ENCODE measurements at places on chromosomes 7 and 10. TPM values are rescaled to one million over a fixed set of nuclear protein-coding genes. Genes with fewer than 3 reads are reported as not detected.
A peak's percentile ranks its signal among the peaks of the same experiment; 100 is the strongest.

SRI gene
- 107 TPM for polyA plus RNA-seq

OR2AE1 gene
- not detected for polyA plus RNA-seq

RBM17 gene
- polyA plus RNA-seq: 159 TPM

BLOC1S2 gene
- polyA plus RNA-seq: 43.8 TPM

TCAF1 gene
- polyA plus RNA-seq: 85.9 TPM

GATA3 gene
- polyA plus RNA-seq: 3.6 TPM

- DNase-seq: no peak
Measured at GRCh38 chr7:103972779-103973434, 16.6 kb downstream of the RELN start.

GRCh38 chr10:11407939-11408338, 203.5 kb downstream of the USP6NL start:
- DNase-seq: no peak

DNA sequence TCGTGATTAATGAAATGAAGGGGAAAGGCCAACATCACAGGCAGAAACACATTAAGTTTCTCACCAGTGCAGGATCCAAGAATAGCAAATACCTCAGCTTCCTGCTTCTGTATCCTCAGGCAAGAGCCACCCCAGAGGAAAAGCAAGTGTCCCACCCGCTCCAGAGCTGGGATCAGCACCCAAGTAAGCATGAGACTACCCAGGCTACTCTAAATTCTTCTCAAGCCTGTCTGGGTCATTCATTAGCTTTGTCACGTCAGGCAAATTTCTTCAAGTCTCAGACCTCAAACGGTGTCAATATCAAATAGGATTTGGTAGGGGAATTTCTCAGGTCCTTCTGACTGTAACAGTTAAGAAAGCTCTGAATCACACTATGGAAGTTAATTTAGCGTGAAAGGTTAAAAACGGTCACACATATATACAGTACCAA, 59.0 kb downstream of the GNA12 start:
- no peak for DNase-seq

- no peak for DNase-seq
Measured at GRCh38 chr7:40965016-40965415, 737.9 kb downstream of the INHBA start.

DNA sequence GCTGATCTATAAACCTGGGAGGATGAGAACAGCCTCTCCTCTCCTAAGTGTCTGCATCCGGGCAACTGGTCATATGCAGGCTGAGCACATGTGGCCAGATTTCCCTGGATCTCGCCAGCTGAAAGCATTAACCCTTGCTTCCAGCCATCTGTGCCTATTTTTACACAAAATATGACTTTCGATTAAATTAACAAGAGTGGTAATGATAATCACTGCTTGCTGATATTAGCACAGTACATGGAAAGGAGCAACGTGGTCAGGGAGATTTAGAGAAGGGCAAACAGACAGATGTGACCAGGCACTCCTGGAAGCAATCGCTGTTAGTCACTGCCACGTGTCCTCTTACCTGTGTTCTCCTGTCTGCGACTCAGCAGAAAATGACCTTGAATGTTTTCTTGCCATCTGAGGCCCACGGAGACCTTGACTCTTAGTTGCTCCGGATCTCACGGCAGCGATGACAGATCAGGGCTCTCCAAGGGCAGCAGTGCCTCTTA, 59.5 kb upstream of the NPTX2 start:
- DNase-seq: no peak

GRCh38 chr10:14478201-14478600, 147.5 kb upstream of the FRMD4A start:
- no peak for DNase-seq

DNA sequence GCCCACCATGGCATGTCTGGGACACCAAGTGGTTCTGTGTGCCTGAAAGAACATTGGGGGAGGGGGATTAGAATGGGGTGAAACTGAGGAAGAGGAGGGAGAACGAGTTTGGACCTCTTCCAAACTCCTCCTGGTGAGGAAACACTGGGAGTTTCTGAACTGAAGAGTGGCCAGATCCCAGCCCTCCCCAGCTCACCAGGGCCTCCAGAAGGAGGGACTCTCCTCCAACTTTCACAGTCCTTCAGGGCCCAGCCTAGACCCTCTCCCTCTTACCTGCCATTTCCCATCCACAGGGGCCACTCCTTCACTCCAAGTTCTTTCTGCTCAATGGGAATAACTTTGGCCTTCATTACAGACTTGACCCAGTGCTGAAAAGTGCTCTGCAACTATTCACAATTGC, 132.0 kb upstream of the FOXK1 start:
- DNase-seq: no peak

- no peak for DNase-seq
Measured at GRCh38 chr10:101961591-101962498, 94.1 kb downstream of the ARMH3 start.

DNA sequence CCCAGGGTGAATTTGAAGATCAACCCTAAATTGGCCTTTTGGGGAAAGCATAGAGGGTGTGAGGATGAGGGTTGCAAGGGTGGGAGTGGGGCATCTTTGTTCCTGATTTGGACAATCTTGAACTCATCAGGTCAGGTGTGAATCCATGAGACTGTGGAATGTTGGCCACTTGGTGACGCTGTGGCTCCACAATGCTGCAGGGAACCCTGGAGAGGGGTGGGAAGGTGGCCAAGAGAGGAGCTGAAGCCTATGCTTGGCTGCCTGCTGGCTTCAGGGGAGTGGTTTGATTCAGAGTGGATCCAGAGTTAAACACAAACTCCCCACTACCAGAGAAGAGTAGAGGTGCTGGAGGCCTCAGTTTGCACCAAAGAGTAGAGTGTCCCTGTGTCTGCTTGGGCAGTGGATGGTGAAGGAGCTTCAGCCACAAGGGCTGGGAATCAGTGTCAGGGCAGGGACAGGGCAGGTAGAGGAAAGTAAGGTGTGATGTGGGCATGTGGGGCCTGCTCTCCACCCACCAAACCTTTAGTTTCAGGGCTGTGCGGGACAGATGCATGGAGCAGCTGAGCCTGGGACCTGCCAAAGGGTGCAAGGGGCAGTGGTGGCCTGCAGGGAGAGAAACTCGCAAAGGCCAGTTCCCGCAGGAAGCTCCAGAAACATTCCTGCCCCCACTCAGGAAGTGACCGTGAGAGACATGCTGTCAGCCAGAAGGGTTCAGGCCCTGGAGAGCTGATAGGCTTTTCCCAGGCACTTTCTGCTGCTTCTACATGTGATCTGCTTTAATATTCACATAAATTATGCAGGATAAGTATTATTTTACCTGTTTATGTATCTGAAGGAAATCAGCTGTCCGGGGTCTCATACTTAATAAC, 81.0 kb upstream of the PRSS58 start:
- no peak for DNase-seq

- no peak for DNase-seq
Measured at GRCh38 chr7:98459529-98459928, 58.6 kb upstream of the BAIAP2L1 start.

DNA sequence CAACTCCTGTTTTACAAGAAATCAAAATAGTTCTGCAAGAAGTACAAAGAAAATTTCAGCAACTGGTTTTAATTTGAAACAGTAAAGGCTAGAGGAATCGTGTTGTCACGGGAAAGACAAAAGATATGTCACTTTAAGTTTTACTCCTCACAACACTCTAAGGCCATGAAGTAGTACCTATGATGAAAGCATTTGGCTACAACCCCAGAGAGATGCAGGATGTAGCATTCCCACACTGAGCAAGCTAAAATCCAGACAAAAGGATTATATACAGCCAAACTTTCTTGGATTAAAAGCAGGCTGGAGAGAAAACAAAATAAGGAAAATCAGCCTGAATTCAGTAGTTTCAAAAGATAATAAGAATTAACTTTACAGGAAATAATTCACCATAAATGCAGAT, 245.5 kb upstream of the STEAP1 start:
- no peak for DNase-seq

GRCh38 chr7:130695840-130696239, 9.5 kb upstream of the TSGA13 start:
- DNase-seq: peak; percentile 4

GRCh38 chr10:80441831-80442230, 12.3 kb upstream of the TSPAN14 start:
- DNase-seq: no peak

- no peak for DNase-seq
Measured at GRCh38 chr10:118810796-118811505, 56.2 kb upstream of the CACUL1 start.

DNA sequence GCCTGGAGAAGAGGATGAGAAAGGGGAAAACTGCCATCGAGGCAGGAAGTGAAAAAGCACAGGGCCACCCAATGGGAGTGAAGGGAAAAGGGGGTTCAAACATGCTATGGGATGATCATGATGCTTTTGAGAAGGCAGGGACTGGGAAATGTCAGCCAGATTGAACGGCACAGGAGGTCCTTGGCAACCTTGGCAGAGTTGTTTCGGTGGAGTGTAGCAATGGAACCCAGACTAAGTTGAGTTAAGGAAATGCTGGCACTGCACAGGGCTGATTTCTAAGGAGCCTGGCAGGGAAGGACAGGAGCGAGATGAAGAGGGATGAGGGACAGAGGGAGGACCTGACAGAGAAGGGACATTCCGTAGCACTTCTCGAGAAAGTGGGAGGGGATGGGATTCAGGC, 101.4 kb downstream of the PIP4K2A start:
- DNase-seq: no peak

DNA sequence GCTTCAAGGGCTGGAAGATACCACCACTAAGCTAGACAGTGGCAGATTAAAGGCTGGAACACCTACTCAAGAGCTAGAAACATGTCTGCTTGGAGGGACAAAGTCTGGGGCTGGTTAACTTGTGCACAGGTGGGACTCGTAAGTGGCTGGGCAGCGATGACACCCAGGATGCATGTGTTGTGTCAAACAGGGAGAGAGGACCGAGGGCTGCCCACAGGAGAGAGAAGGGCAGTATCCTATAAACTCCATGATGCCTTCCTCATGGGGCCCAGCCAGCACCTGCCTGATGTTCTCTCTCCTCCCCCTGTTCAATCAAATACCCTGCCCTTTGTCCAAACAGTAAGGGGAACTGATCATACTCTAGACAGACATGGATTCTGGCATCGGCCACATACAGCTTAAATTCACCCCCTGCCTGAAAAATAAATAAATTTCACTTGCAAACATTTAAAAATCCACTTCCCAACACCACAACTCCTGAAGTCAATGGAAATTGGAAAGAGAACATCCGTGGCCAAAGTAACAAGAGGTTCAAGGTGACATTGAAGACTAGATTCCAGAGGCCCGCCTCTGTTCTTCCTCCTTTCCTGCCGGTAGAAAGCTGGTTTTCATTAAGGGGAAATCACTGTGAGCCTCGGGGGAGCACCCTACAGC, 50.6 kb downstream of the CHST15 start:
- no peak for DNase-seq

GRCh38 chr10:85545874-85546273, 820.7 kb downstream of the GRID1 start:
- no peak for DNase-seq

GRCh38 chr7:99894738-99895137, 17.9 kb upstream of the OR2AE1 start:
- DNase-seq: no peak

GRCh38 chr7:11135573-11135972, 161.9 kb downstream of the PHF14 start:
- DNase-seq: no peak

GRCh38 chr10:43204042-43204942, 62.6 kb downstream of the RASGEF1A start:
- DNase-seq: no peak

DNA sequence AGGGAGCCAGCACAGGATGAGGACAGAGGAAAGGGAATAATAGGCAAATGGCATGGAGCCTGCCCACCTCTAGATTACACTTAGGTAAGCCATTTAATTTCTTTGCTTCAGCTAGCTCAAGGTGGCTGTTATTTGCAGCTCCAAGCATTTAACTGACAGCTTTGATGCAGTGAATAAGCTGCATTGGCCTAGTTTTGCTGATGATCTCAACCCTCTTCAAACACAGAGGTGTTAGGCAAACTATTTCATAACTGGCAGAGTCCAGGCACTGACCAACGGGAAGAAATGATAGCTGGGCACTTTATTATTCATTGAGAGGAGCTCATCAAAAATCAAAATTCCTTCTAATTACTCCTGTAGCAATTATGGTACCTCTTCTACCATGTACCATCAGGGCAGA, 317.4 kb downstream of the BMPER start:
- no peak for DNase-seq

DNA sequence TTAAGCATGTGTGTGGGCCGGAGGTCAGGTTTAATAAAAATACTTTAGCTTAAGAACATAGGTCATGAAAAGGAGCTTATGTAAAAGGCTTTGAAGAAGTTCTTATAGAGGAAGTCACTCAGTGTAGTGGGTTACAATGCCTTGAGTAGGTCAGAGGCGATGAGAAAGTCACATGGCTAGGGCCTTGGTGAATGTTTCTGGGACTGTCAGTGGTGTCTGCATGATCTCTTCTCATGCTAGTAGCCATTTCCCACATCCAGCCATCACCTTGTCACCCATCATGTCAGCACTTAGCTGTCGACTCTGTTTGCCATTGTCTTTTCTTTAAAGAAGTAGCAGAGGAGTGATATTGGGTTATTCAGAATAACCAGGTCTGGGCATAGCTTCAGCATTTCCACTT, 236.6 kb downstream of the CDK14 start:
- no peak for DNase-seq

- DNase-seq: no peak
Measured at GRCh38 chr7:36264123-36264801, 111.2 kb downstream of the EEPD1 start.

GRCh38 chr10:68332259-68333057, at the start of gene PBLD:
Gene PBLD, minus strand, starts transcription at chr10:68332928. Its CDS starts 26,084 bp downstream, at chr10:68306844.
- peak; percentile 78 for DNase-seq

GRCh38 chr7:55374213-55374612, 9.1 kb downstream of the LANCL2 start:
- DNase-seq: no peak

DNA sequence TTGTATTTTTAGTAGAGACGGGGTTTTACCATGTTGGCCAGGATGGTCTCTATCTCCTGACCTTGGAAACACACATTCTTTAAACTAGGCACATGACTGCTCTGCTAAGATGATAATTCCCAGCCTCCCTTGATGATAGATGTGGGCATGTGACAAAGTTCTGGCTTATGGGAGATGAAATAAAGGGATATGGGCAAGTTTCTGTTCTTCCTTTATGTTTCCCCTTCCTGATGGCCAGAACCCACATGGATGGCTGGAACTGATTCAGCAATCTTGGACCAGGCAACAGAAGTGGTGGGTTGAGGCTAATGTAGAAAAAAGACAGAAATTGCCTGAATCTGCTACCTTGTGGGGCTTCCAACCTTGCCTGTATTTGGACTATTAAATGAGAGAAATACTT, 60.7 kb upstream of the NRP1 start:
- DNase-seq: no peak

GRCh38 chr10:125999694-126000093, 103.3 kb downstream of the FANK1 start:
- DNase-seq: no peak

GRCh38 chr7:98134420-98135228, 28.0 kb downstream of the LMTK2 start:
- DNase-seq: no peak

GRCh38 chr7:140155428-140155827, 21.4 kb downstream of the KDM7A start:
- DNase-seq: no peak

All from left renal pelvis (tissue), 4 donors.